CD4-positive, alpha-beta T cell (primary cell): ENCODE measurements at places on chromosomes 16 and 17.

DNA sequence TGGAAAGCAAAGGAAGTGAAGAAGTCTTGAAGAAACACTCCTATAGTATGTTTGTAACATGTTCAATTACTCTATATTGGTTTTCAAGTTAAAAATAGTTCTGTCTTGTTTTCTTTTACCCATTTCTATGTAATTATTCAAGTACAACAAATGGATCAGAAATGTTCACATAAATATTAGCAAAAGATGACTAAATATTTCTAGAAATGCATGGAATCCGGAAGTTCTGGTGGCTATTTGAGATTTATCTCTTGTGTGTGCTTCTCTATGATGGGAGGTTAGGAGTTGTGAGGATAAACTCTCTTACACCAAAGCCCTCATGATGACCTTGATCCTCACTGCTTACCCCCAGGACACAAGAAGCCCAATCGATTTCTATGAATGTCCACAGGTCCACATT lies 237.5 kb downstream of the CDH8 start:
- DNase-seq = no peak

GRCh38 chr17:35189291-35189690 lies 4.9 kb downstream of the SLC35G3 start:
- DNase-seq = no peak

DNA sequence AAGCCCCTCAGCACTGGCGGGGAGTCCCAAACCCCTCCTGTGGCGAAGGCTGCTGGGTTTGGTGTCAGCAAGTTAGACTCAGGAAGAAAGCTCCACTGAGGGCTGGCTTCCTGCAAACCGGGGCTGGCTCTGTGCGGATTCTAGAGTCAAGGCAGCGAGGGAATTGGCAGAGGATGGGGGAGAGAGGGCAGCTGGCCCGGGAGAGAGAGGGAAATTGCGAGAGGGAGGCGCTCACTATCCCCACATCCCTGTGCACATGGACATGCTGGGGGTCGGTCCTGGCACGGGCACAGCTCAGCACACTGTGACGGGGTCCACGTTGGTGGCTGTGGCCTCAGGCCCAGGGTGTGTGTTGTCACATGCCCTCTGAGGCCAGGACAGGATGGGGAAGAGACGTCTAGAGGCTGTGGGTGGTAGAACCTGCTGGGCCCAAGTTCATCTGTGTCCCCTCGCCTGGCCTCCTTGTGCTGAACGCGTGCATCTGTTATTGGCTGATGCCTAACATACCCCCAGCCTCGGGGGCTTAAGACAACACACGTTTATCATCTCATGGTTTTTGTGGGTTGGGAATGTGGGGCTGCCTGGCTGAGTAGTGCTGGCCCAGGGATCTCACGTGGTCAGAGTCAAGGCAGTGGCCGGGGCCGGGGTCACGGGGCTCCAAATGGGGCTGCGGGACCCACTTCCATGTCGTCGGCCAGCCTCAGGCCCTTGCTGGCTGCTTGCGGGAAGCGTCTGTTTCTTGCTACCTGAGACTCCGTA lies 16.7 kb upstream of the JPH3 start:
- no peak for DNase-seq

- peak; percentile 86 for DNase-seq
Observed at GRCh38 chr17:41786227-41787020, at the start of gene JUP. Gene JUP (minus strand): TSS chr17:41786711. CDS start chr17:41771854, 14,857 bp downstream.

DNA sequence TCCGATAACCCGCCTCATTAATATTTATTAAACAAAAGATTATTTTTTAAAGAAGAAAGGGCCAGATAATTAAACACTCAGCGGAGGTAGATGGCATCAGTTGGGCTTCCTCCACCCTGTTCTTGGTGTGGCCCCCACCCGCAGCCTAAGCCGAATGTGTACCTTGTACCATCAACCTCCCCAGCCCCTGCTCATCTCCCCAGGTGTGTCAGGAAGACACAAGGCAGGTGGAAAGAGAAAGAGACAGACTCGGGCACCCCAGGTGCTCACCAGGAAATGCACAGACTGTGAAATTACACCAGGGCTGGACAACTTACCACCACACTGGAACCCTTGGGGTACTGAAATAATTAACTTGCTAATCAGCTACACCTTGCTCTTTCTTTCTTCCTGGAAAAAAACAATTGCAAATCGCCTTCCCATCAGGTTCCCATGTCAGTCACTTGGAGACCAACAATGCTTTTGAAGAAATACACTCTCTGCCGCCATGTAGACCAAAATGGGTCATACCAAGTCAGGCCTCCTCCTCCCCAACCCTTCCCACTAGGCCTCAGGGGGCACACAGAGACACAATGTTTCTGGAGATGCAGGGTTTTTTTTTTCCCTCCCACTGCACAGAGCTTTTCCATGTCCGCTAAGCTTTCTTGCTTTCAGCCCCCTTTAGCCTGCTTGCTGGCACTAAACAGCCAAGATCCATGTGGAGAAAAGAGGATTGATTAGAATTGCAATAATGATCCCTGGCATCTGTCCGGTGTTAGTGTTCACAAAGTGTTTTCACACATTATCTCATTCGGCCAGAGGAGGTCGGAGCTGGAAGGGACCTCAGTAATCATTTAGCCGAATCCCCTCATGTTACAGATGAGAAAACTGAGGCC lies 8.6 kb upstream of the LHX1 start:
- DNase-seq = no peak

GRCh38 chr17:82642022-82642421 lies 6.2 kb downstream of the WDR45B start:
- DNase-seq = no peak

DNA sequence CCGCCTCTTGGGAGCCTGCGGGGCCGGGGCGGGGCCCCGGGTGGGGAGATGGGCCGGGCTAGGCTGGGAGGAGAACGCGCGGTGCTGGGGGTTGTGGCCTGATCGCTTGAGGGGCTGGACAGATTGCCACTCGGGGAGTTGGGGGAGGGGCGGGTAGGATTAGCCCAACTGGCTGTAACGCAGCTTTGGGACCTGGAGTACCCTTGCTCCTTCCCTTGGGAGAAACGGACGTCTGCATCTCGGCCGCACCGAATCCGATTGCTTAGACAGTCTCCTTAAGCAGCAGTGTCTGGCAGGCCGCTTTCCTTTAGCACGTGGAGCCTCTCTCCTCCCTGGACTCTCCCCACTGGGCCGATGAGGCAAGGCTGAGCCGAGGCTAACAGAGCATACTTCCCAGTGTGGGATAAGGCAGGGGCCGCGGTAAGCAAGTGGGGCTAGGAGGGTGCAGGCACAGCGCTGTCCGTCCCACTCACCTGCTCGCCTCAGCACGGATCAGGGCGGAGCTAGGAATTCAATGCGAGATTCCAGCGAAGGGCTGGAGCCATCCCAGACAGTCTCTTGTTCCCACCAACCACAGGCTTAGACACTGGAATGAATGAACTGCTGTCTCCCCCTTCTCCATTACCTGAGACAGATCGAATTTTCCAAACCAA lies 540 bp upstream of the ACLY start:
- no peak for DNase-seq

DNA sequence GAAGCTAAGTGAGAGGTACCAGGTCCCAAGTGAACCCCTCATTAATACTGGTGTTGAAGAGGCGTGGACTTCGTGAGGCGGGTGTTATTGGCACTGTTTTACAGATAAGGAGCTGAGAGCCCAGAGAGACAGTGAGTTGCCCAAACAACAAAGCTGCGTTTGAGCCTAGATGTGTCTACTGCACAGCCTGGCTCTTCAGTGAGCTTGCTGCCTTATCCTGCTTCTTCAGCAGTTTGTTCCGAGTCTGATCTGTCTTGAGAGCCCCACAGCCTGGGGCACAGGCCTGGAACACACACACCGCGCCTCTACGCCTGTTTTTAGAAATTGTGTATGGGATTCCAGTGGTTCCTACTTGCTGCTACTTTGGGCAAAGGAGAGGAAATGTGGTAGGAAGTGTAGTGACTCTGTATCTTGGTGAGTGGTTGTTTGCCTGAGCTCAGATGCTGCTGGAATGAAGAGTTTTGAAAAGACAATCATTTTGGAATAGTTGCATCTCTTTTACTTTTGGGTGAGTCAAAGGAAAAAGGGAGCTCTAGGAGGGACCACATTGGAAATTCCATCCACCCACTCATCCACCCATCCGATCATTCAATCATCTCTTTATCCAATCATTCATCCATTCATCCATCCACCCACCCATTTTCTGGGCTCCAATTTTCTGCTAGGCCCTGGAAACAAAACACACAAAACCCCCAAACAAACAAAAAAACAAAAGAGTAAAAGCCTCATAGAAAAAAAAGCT lies 22.3 kb upstream of the PLCG2 start:
- no peak for DNase-seq

GRCh38 chr17:69485901-69486643 lies 71.6 kb downstream of the MAP2K6 start:
- no peak for DNase-seq

GRCh38 chr17:4537451-4538235 lies 17.5 kb downstream of the MYBBP1A start:
- no peak for DNase-seq

DNA sequence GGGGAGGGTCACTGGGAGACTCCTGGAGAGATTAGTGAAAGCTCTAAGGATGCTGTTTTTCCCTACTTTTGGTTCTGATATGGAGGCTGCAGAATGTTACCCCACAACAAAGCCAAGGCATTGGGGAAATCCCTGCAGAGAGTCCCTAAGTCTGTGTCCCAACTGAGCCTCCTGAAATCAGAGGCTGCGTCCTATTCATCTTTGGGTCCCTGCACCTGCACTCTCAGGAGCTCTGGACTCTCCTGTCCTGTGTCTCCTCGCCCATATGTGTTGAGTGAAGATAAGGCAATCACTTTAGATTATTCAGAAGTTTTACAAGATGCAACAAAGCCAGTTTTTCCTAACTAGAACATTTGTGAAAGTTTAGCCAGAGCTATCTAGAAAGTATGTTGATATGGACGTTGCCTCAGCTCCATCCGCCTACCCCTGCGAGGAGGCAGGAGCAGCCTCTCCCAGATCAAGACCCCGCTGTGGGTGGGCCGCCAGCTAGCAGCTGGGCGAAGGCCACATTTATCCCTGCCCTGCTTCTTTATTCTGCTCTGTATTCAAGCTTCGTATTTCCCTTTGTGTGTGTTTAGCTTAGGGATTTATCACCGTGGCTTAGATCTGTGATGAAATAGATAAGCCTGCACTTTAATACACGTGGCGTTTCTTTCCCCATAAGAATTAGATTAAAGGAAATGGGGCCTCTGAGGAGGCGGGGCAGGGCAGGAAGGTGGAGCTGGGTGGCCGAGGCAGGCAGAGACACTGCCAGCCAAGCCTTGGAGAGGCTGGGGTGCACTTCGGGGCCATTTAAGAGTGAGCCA lies 37.4 kb downstream of the SHISA6 start:
- no peak for DNase-seq

- DNase-seq = no peak
Observed at GRCh38 chr16:83472776-83473501, 334.8 kb upstream of the HSBP1 start.

GRCh38 chr16:4067262-4068001 lies 48.8 kb downstream of the ADCY9 start:
- no peak for DNase-seq

- DNase-seq = no peak
Observed at GRCh38 chr17:53749178-53749577, 73.5 kb upstream of the KIF2B start.

- DNase-seq = no peak
Observed at GRCh38 chr16:17511340-17511739, 40.6 kb upstream of the XYLT1 start.
